Natural killer cell treated with Interleukin-12 subunit alpha and Interleukin-12 subunit beta and Interleukin-15 and Interleukin-18, amount 100 ng/mL, for 72 hours (primary cell): ENCODE measurements at places on chromosomes 5 and 9. TPM values are rescaled to one million over a fixed set of nuclear protein-coding genes. Genes with fewer than 3 reads are reported as not detected.

Gene SLC25A2
- 0.67 TPM for total RNA-seq

Gene ASS1
- not detected for total RNA-seq

Gene ARL10
- 8.1 TPM for total RNA-seq

Gene PCDHB11
- not detected for total RNA-seq

Gene NPM1
- total RNA-seq: 2,333 TPM

Gene PDE6A
- total RNA-seq: not detected

Gene ARHGEF28
- total RNA-seq: 0.17 TPM

Gene GRM6
- total RNA-seq: not detected

Gene PCDHGC4
- total RNA-seq: 0.26 TPM

Gene NUTM2G
- not detected for total RNA-seq
